ENCODE measurements at places on chromosomes 6 and 20. TPM values are rescaled to one million over a fixed set of nuclear protein-coding genes. Genes with fewer than 3 reads are reported as not detected.

The MYH7B gene
- 0.20 TPM for total RNA-seq

The LPA gene
- 0.02 TPM for total RNA-seq

The SLC22A1 gene
- total RNA-seq: 4.0 TPM

The NRSN1 gene
- total RNA-seq: not detected

The POU5F1 gene
- not detected for total RNA-seq

The BMP2 gene
- total RNA-seq: not detected

The HMGCLL1 gene
- total RNA-seq: not detected

The BPIFA1 gene
- not detected for total RNA-seq

The IP6K3 gene
- not detected for total RNA-seq

The IL20RA gene
- total RNA-seq: not detected

The MED20 gene
- total RNA-seq: 23.1 TPM

The PTPRK gene
- total RNA-seq: 1.0 TPM

The PHF10 gene
- total RNA-seq: 48.4 TPM

The OPRL1 gene
- total RNA-seq: 0.64 TPM

The PRKN gene
- total RNA-seq: not detected

The EEF1A2 gene
- total RNA-seq: 1.6 TPM

The RAMACL gene
- total RNA-seq: 0.22 TPM

The KCNK5 gene
- 12.0 TPM for total RNA-seq

The GSTA2 gene
- not detected for total RNA-seq

The OSTM1 gene
- 43.3 TPM for total RNA-seq

The MYL9 gene
- total RNA-seq: 0.46 TPM

The PI3 gene
- not detected for total RNA-seq

The AGER gene
- total RNA-seq: 34.1 TPM

The CD93 gene
- 5.5 TPM for total RNA-seq

The COL21A1 gene
- not detected for total RNA-seq

The TINAG gene
- not detected for total RNA-seq

The GTPBP2 gene
- 104 TPM for total RNA-seq

The ZC2HC1B gene
- total RNA-seq: not detected

The FAM50B gene
- 9.5 TPM for total RNA-seq

The DEK gene
- total RNA-seq: 150 TPM

The OPRM1 gene
- total RNA-seq: not detected

The RAD21L1 gene
- total RNA-seq: not detected

The SASH1 gene
- total RNA-seq: 1.6 TPM
